ENCODE measurements at places on chromosomes 5 and 9.

GRCh38 chr9:69603656-69604055 is 68.5 kb downstream of the APBA1 start:
- peaks cover 4% of the 10 kb centered on the region for H3K27me3 ChIP-seq
- no peak for DNase-seq
- no peak overlapping the region for H3K4me3 ChIP-seq
- peaks cover 4% of the 10 kb centered on the region for H3K4me1 ChIP-seq
- H3K36me3 ChIP-seq, result no peaks in the 10 kb centered on the region

DNA sequence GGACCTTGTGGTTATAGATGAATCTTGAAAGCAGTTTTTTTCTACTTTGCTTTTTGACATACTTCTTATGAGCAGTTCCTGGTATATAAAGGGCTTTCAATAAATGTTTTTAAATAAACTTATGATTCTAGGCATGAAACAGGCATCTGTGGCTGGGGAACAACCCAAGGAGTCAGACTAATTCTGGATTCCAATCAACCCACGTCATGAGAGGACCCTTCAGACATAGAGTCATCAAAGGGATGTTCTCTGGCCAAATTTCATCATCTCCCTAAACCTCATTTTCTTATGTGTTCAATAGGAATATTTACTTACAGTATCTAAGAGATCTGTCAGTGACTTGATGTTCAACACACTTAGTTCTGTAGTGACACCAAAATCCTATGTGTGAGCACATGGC is 243.8 kb upstream of the ZNF462 start:
- no peaks in the 10 kb centered on the region for H3K4me1 ChIP-seq
- DNase-seq, result no peak
- H3K27me3 ChIP-seq, result no peaks in the 10 kb centered on the region
- no peak overlapping the region for H3K4me3 ChIP-seq

- no peak for DNase-seq
- peaks cover 2% of the 10 kb centered on the region for H3K4me1 ChIP-seq
- H3K4me3 ChIP-seq, result no peak overlapping the region
Observed at GRCh38 chr9:129307227-129307970, 129.3 kb upstream of the IER5L start.

DNA sequence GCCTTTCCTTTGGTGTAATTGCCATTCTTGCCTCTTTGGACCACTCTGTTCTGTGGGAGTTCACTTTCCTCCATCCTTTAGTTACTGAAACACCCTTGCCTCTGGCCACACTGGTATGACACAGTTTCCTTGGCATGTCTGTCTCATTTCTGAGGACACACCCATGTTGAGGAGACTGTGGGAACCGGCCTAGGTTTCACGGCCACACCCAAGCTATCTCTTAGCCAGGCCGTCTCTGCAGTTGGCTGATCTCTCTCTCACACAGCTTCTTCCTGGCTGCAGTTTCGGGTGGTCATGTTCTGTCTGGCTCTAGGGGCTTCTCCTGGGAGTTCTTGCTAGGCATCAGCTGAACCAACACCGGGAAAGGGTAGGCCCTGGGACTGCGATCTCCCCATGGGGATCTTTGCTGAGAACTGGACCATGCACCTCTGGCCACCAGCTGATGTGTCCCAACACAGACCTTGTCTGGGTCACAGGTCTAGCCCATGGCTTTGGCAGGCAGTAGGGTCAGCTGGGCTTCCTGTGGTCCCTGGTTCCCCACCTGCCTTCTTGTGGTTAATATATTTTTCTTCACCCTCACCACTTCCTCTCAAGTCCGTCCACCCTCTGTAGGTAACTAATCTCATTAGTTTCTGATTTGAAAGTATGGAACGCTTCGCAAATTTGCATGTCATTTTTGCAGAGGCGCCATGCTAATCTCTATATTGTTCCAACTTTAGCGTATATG is 24.9 kb downstream of the ARHGEF37 start:
- H3K27me3 ChIP-seq, result peaks cover 2% of the 10 kb centered on the region
- no peaks in the 10 kb centered on the region for H3K36me3 ChIP-seq
- DNase-seq, result no peak
- H3K4me1 ChIP-seq, result peaks cover 18% of the 10 kb centered on the region

GRCh38 chr9:37197158-37198038 is 77.0 kb downstream of the ZCCHC7 start:
- peaks cover 26% of the 10 kb centered on the region for H3K36me3 ChIP-seq
- H3K27ac ChIP-seq, result peak overlapping the region; percentile 77
- H3K4me1 ChIP-seq, result peaks cover 51% of the 10 kb centered on the region
- no peak for DNase-seq
- H3K27me3 ChIP-seq, result no peaks in the 10 kb centered on the region
- H3K4me3 ChIP-seq, result peak overlapping the region; percentile 69

- DNase-seq, result no peak
- no peaks in the 10 kb centered on the region for H3K27me3 ChIP-seq
- H3K4me1 ChIP-seq, result no peaks in the 10 kb centered on the region
- H3K4me3 ChIP-seq, result no peak overlapping the region
Observed at GRCh38 chr5:74361406-74362358, 278.8 kb downstream of the ENC1 start.

DNA sequence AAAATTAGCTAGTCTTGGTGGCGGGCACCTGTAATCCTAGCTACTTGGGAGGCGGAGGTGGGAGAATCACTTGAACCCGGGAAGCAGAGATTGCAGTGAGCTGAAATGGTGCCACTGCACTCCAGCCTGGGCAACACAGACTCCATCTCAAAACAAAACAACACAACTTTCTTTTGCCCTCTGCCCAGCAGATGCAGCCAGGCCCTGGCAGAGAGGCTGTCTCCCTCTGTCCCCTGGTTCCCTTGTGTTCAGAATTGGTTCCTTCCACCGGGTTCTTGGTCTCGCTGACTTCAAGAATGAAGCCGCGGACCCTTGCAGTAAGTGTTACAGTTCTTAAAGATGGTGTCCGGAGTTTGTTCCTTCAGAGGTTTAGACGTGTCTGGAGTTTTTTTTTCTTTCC is 30.2 kb upstream of the CEP72 start:
- no peak overlapping the region for H3K4me3 ChIP-seq
- no peak overlapping the region for H3K27ac ChIP-seq

GRCh38 chr5:2524620-2525019 is 226.9 kb downstream of the IRX2 start:
- no peaks in the 10 kb centered on the region for H3K4me1 ChIP-seq
- no peaks in the 10 kb centered on the region for H3K27me3 ChIP-seq
- no peak overlapping the region for H3K27ac ChIP-seq
- no peaks in the 10 kb centered on the region for H3K36me3 ChIP-seq
- no peak for DNase-seq

DNA sequence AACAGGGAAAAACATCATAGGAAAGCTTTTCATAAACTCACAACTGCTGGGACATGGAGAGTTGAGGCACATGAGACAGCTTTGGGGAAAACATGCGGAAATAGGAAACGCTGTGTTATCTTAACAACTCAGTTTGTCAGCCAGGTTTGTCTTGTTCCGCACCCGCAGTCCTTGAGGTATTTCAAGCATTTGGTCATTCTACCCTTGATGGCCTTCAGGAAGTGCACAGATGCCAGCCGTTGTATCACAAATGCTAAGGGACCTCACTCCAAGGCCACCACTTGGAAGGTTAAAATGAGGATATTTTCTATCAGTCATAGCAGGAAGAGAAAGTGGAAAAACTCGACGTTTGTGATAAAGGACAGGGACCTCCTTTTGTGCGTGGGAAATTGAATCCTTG is 83.8 kb downstream of the TRIO start:
- no peaks in the 10 kb centered on the region for H3K36me3 ChIP-seq
- DNase-seq, result no peak
- H3K4me3 ChIP-seq, result no peak overlapping the region
- peaks cover 10% of the 10 kb centered on the region for H3K4me1 ChIP-seq

GRCh38 chr5:67233075-67233474 is 36.5 kb upstream of the CD180 start:
- H3K4me1 ChIP-seq, result peaks cover 5% of the 10 kb centered on the region
- no peak for DNase-seq
- H3K36me3 ChIP-seq, result no peaks in the 10 kb centered on the region
- no peak overlapping the region for H3K27ac ChIP-seq
- H3K4me3 ChIP-seq, result no peak overlapping the region

- H3K27me3 ChIP-seq, result no peaks in the 10 kb centered on the region
- no peak overlapping the region for H3K27ac ChIP-seq
- H3K4me3 ChIP-seq, result no peak overlapping the region
- H3K36me3 ChIP-seq, result peaks cover 32% of the 10 kb centered on the region
- no peak for DNase-seq
- peaks cover 46% of the 10 kb centered on the region for H3K4me1 ChIP-seq
Observed at GRCh38 chr5:134000696-134001453, 3.9 kb downstream of the VDAC1 start.

DNA sequence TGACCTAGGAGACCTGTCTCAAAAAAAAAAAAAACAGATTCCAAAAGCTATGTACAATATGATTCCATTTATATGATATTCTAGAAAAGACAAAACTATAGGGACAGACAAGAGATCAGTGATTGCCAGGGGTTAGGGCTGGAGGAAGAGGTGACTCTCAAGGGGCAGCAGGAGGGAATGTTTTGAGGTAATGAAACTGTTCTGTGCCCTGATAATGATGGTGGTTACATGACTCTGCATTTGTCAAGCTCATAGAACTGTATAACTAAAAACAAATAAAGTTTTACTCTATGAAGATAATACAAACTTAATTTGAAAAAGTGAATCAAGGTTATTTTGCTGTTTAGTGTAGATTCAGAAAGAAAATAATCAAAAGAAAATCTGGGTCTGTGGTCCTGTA is 125.3 kb upstream of the IQGAP2 start:
- H3K4me1 ChIP-seq, result no peaks in the 10 kb centered on the region
- H3K27me3 ChIP-seq, result no peaks in the 10 kb centered on the region
- no peak overlapping the region for H3K27ac ChIP-seq
